ENCODE measurements at places on chromosomes 12 and 14.

GRCh38 chr14:73843296-73843695, 8.3 kb upstream of the PTGR2 start:
- no peak overlapping the region for H3K27ac ChIP-seq
- H3K27me3 ChIP-seq, result no peaks in the 10 kb centered on the region
- DNase-seq, result no peak
- no peaks in the 10 kb centered on the region for H3K4me1 ChIP-seq
- H3K36me3 ChIP-seq, result no peaks in the 10 kb centered on the region
- no peak overlapping the region for H3K4me3 ChIP-seq

DNA sequence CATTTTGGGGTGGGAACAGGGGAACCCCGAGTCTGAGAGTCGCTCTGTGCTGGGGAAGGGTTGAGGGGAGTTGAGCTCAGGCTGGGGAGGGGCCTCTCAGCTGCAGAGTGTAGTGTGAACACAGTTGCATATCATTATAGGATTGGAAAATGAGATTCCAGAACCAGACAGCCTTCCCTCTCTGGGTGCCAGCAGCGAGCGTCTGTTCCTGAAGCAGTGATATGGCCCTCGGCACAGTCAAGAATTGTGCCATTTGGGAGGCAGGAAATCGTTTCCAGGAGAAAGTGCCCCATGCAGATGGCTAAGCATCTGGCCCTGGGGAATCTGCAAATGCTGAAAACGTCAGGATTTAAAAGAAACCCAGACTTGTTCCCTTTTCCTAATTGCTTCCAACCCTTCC, 70.4 kb upstream of the SFSWAP start:
- H3K36me3 ChIP-seq, result no peaks in the 10 kb centered on the region
- H3K4me3 ChIP-seq, result no peak overlapping the region
- no peaks in the 10 kb centered on the region for H3K4me1 ChIP-seq
- DNase-seq, result no peak
- H3K27ac ChIP-seq, result no peak overlapping the region

- H3K4me1 ChIP-seq, result no peaks in the 10 kb centered on the region
- H3K27me3 ChIP-seq, result peaks cover 47% of the 10 kb centered on the region
Measured at GRCh38 chr14:57182760-57183503, 85.8 kb downstream of the EXOC5 start.

GRCh38 chr12:8648576-8649205, 13.9 kb downstream of the MFAP5 start:
- no peak for DNase-seq
- H3K27ac ChIP-seq, result no peak overlapping the region
- no peaks in the 10 kb centered on the region for H3K36me3 ChIP-seq
- H3K27me3 ChIP-seq, result peaks cover 5% of the 10 kb centered on the region

- no peaks in the 10 kb centered on the region for H3K27me3 ChIP-seq
- no peaks in the 10 kb centered on the region for H3K36me3 ChIP-seq
- peak; percentile 66 for DNase-seq
- H3K27ac ChIP-seq, result no peak overlapping the region
- H3K4me1 ChIP-seq, result no peaks in the 10 kb centered on the region
- no peak overlapping the region for H3K4me3 ChIP-seq
Measured at GRCh38 chr12:95117178-95117599, 43.8 kb upstream of the NR2C1 start.

DNA sequence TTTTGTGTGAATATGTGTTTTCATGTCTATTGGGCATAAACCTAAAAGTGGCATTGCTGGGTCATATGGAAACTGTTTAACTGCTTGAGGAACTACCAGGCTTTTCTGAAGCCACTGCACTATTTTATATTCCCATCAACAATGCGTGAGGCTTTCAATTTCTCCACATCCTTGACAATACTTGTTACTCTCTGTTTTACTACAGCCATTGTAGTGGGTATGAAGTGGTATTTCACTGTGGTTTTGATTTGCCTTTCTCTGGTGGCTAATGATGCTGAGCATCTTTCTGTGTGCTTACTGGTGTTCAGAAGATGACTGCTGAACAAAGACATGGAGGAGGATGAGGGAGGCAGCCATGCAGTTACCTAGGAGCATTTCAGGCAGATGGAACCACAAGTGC, 13.2 kb upstream of the TDG start:
- H3K4me3 ChIP-seq, result no peak overlapping the region
- H3K4me1 ChIP-seq, result peaks cover 21% of the 10 kb centered on the region
- H3K36me3 ChIP-seq, result peaks cover under 1% of the 10 kb centered on the region
- no peaks in the 10 kb centered on the region for H3K27me3 ChIP-seq

DNA sequence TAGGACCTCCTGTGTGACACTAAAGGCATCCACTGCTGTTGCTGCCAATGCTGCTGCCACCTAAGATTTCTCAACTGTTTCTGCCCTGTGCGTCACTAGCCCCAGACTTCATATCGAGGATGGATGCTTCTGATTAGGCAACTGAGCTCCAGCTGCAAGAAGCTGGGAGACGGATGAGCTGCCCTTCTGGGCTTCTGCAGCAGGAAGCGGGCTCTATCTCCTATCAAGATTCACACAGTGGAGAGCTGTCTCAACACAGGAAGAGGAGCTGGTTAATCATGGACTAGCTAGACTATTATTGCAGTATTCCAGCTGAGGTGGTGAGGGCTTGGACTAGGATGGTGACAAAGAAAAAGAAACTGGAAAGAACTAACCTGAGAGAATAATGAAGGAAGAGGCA, 59.2 kb upstream of the PELI2 start:
- H3K4me3 ChIP-seq, result no peak overlapping the region
- no peak for DNase-seq
- peaks cover 12% of the 10 kb centered on the region for H3K27me3 ChIP-seq
- no peaks in the 10 kb centered on the region for H3K4me1 ChIP-seq
- no peaks in the 10 kb centered on the region for H3K36me3 ChIP-seq

DNA sequence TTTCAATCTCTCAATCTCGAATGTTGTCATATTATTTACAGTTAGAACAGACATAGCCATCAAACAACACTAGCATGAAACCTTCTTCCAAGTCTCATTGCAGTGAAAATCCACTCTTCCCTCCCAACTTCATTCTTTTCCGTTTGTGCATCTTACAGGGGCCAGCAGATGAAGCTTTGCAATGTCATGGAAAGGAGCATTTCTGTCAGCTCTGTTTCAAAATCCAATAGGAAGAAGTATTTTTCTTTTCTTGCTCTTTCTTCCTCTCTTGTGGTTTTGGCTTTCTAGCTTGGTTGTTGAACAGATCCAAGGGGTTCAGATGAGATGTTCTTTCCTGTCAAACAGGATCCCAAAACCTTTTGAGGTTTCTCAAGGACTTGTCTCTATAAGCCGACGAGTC, 416.6 kb downstream of the AEBP2 start:
- H3K36me3 ChIP-seq, result no peaks in the 10 kb centered on the region
- H3K4me1 ChIP-seq, result no peaks in the 10 kb centered on the region
- no peaks in the 10 kb centered on the region for H3K27me3 ChIP-seq
- DNase-seq, result no peak
- no peak overlapping the region for H3K27ac ChIP-seq

DNA sequence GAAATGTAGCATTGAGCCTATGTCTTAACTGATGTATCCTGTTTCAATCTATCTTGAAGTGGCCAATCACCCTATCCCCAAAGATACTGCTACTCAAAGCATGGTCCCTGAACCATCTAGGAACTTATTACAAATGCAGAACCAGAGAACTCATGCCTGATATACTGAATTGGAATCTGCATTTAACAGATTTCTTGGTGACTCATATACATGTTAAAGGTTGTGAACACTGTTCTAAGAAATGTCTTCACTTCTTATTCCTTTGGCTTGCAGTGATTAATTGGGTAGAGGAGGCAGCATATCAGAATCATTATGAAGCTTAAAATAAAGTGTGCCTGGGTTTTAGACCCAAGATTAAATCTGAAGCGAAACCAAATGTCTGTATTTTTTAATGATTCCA, 795.6 kb downstream of the DIO2 start:
- H3K27ac ChIP-seq, result no peak overlapping the region
- no peak for DNase-seq
- H3K4me3 ChIP-seq, result no peak overlapping the region
- no peaks in the 10 kb centered on the region for H3K4me1 ChIP-seq
- no peaks in the 10 kb centered on the region for H3K27me3 ChIP-seq

DNA sequence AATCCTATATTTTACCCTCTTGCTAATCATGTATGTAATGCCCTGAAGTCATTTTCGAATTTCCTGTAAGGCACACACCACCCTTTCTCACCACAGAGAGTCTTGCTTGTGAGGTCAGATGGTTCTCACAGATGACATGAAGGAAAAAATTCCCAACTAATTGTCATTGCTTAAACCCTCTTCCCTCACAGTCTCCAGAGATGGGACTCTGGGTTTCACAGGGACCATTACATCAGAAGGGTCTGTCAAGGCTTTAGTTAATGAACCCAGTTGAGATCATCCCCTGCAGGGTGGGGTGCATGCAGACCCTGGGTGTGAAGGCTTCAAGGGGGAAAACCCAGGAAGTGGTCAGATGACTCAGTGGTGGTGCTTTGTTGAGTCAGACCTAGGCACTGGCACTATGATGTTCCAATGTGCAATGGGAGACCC, 229.6 kb downstream of the BCAT1 start:
- no peaks in the 10 kb centered on the region for H3K36me3 ChIP-seq
- H3K4me3 ChIP-seq, result no peak overlapping the region
- no peaks in the 10 kb centered on the region for H3K27me3 ChIP-seq
- peaks cover 4% of the 10 kb centered on the region for H3K4me1 ChIP-seq
- no peak overlapping the region for H3K27ac ChIP-seq
- DNase-seq, result no peak

DNA sequence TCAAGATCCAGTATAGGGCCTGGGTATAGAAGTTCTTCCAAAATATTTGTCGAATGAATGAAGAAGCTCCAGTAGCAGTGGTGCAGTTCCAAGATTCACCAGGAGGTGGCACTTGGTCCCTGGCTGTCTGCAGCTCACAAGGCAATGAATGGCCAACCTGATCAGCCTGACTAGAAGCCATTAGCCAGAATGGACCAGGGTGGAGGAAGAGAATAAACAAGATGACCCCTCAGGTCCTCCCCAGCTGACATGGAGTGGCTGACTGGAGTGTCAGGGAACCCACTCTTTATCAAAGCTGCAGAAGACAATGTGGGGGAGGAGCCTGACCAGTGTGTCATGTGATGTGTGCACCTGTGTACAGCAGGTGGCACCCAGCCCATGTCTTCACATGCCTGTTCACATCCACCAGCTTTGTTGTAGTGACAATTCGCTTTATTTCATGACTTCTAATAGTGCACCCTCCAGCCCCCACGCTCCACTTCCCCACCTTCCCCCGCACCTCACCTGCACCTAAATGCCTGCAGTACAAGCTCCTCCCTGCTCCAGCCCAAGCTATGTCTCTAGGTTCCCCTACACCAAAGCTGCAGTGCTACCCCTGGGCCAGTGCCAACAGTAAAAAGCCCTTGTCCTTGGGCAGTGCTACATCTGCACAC, 3.0 kb downstream of the LTBP2 start:
- no peak overlapping the region for H3K4me3 ChIP-seq
- DNase-seq, result peak; percentile 81
- peaks cover 18% of the 10 kb centered on the region for H3K4me1 ChIP-seq
- H3K36me3 ChIP-seq, result no peaks in the 10 kb centered on the region

DNA sequence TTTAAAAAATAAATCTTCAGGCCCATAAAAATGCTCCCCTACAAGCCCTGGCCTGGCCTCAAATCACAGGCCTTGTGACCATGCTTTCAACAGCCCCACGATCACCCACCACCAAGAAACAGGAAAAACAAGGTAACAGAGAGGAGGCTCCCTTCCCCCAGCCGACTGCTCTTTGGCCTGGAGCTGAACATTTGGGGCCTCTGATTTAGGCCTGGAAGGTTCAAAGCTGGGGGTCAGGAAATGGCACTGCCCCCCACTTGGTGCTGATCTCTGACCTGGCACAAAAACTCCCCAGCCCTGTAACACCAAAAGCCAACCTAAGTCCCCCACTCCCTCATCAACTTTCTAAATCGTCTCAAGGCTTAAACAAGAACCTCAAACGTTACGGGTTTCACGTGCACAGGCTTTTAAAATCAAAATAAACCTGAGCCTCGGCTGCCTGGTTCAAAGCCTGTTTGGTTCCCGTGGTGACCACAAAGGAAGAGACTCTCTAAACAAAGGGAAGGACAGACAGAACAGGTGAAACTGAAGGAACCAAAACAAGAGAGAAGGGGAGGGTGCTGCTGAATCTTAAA, 9.0 kb downstream of the ACTN1 start:
- no peaks in the 10 kb centered on the region for H3K4me1 ChIP-seq
- H3K27ac ChIP-seq, result no peak overlapping the region
- H3K27me3 ChIP-seq, result peaks cover 12% of the 10 kb centered on the region

- no peak overlapping the region for H3K27ac ChIP-seq
- DNase-seq, result no peak
- H3K4me3 ChIP-seq, result no peak overlapping the region
- peaks cover 8% of the 10 kb centered on the region for H3K36me3 ChIP-seq
- no peaks in the 10 kb centered on the region for H3K27me3 ChIP-seq
- peaks cover 76% of the 10 kb centered on the region for H3K4me1 ChIP-seq
Measured at GRCh38 chr12:70251226-70251625, 8.0 kb downstream of the CNOT2 start.

DNA sequence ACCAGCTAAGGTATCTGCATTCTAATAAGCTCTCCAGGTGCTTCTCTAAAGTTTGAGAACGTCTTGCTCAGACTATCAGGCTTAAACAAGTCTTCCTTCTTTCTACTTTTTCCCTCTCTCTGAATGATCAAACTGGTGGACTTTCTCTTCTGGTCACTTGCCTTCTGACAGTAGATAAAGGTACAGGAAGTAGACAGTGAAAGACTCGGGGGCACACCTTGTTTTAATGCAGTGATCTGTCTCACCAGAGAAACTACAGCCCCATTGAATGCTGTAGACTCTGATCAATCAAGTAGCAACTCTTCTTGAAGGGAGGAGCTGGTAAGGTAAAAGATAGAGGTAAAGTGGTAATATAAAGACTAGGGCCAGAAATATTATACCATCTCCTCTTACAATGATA, 48.1 kb upstream of the ATXN7L3B start:
- H3K4me1 ChIP-seq, result peaks cover 16% of the 10 kb centered on the region
- no peak for DNase-seq
- H3K4me3 ChIP-seq, result no peak overlapping the region

- no peak for DNase-seq
- no peaks in the 10 kb centered on the region for H3K36me3 ChIP-seq
- H3K4me3 ChIP-seq, result no peak overlapping the region
- peaks cover 10% of the 10 kb centered on the region for H3K4me1 ChIP-seq
Measured at GRCh38 chr12:91367234-91367849, 184.7 kb upstream of the DCN start.

GRCh38 chr12:53805791-53806190, 54.0 kb upstream of the CISTR start:
- DNase-seq, result no peak
- H3K36me3 ChIP-seq, result no peaks in the 10 kb centered on the region
- no peak overlapping the region for H3K4me3 ChIP-seq
- H3K27me3 ChIP-seq, result peaks cover 48% of the 10 kb centered on the region
- no peaks in the 10 kb centered on the region for H3K4me1 ChIP-seq

- peaks cover 9% of the 10 kb centered on the region for H3K27me3 ChIP-seq
- H3K4me3 ChIP-seq, result no peak overlapping the region
- no peaks in the 10 kb centered on the region for H3K36me3 ChIP-seq
Measured at GRCh38 chr12:41277100-41277945, 89.2 kb downstream of the PDZRN4 start.

All from naive B cell (primary cell).